ENCODE measurements at places on chromosomes 2 and 18.

DNA sequence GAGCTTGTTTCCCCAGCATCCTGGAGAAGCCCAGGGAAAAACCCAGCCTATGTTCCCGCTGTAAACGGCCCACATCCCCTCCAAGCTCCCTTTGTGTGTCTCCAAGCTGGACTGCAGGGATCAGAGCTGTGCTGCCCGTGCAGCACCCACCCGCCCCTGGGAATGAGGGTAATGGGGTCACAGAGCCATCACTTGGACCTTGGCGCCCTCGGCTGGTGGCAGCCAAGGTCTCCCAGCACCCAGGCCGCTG lies 670 bp upstream of the INPP5D start:
- no peak for DNase-seq

GRCh38 chr18:54327818-54328217 lies 29.8 kb downstream of the STARD6 start:
- no peak for DNase-seq

DNA sequence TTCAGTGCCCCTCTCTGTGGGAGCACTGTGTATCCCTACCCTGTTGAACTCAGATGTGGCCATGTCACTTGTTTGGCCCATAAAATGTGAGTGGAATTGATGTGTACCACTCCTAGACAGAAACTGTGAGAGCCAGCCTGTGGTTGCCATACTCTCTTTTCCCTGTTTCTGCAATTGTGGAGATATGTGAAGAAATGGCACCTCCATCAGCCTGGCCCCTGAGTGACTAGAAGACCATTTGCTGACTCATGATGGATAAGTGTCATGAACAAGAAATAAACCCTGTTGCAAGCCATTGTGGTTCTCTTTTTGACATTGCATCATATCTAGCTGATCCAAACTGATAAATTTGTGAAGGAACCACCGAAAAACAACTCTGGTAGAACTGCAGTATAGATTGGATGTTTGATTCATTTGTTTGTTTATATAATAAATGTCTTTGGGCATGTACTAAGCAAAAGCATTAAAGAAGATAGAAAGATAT lies 214.5 kb upstream of the FBXO11 start:
- no peak for DNase-seq

DNA sequence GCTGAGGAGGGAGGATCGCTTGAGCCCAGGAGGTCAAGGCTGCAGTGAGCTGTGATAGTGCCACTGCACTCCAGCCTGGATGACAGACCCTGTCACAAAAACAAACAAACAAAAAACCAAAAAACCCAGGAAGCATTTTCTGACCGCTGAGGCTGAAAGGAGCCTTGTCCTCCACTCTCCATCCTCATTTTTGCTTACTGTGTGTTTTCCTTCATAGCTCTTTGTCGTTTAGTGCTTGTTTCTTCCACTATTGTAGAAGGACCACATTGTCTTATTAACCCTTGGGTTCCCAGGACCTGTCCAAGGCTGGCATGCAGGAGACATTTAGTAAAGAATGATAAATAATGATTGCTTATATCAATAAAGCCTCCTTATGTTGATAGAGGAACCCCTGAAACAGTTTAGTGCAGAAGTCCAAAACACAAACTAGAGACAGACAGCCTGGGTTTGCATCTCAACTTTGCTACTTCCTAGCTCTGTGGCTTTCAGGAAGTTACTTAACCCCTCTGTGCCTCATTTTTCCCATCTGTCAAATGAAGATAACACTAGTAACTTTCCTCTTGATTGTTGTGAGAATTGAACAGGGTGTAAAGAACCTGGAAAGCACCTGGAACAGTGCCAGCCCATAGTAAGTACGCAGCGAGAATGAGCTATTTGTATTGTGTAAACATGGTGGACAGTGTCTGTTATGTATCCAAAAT lies 126.0 kb downstream of the LPIN1 start:
- no peak for DNase-seq

GRCh38 chr2:48586433-48586832 lies 31.2 kb upstream of the GTF2A1L start:
- DNase-seq: no peak

DNA sequence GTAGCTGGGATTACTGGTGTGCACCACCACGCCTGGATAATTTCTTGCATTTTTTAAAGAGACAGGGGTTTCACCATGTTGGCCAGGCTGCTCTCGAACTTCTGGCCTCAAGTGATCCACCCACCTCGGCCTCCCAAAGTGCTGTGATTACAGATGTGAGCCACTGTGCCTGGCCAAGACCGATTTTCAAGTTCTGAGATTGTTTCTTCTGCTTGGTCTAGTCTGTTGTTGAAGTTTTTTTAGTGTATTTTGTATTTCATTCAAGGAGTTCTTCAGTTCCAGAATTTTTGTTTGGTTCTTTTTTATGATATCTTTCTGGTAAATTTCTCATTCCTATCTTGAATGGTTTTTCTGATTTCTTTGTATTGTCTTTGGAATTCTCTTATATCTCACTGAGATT lies 96.4 kb downstream of the ANKRD12 start:
- no peak for DNase-seq

GRCh38 chr2:145626301-145626700 lies 1106.4 kb upstream of the ZEB2 start:
- no peak for DNase-seq

DNA sequence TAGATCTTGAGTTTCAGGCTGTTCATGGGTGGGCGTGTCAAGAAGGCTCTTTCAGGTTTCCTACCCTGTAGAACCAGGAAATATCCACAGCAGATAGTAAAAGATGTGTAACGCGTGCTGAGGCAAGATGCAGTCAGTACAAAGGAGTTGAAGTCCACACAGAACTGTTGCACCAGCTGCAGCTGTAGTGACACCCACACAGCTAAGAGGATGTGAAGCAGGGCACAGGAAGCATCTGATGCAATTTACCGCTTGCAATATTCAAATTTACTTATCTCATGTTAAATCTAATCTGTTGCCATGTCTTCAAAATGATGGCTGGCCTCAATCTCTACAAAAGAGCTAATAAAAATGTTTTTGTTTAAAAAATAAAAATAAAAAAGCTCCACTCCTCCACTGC lies 132.8 kb downstream of the ARHGAP15 start:
- DNase-seq: no peak

DNA sequence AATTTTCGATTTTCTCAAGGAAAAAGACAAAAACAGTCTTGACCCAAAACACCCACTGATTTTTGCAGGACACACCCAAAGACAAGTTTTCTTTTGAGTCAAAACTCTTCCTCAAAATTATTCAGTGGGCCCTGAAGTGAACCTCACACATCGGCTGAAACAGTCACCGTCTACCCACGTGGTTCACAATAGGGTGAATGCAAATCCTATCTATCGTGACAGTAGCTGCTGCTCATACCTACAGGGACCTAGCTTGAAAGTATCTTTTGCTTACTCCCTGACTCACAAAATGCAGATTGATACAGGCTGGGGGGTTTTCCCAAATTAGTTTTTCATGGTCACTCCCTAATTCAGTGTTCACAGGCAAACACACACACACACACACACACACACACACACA lies 10.7 kb upstream of the CD226 start:
- no peak for DNase-seq

DNA sequence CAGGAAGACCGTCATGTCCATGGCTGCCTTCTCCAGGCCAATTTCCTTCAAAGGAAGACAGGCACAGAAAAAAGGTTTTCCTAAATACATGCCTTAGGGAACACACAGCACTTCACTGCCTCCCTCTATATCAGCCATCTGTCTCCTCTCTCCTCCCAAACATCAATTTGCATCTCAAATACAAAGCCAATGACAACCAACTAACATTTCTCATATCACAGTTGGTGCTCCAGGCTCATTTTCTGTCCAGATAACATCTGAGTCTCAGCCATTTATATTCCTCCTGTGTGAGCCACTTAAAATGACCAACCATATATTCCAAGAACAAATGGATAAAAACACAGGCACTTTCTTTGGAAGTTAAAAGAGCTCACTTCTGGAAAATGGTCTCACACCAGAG lies 62.5 kb upstream of the ACAA2 start:
- no peak for DNase-seq

DNA sequence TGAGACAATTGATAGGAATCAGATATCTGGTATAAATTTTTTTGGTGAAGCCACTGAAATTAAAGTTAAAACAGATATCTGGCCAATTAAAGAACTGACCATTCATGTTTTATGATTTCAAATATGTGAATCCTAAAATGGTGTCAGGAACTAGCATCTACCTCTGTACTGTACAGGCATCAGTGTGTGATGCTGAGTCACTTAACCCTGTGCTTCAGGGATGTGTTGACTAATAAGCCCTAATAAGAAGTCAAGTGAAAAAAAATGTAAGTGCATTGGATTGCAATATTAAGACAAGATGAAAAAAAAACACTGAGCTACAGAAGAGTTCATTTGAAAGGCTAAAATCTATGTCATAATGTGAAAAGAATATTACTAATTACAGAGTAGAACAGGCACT lies 9.1 kb upstream of the UNC80 start:
- DNase-seq: no peak

DNA sequence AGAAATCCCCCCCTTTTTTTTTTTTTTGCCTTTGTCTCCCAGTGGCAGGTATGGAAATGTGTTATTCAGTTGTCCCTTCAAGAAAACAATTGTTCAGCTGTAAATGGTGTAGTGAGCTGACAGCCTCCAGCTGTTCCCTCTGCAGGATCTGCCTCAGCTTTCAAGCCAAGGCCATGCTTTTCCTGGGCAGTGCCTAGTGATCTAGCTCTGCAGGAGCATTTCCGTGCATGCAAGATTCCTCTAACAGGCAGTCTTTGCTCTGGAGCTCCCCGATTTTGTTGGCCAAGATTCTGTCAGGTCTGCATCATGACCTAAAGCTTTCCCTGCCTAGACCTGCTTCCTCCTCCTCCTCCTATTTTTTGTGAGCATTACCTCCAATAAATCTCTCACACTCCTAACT lies 300.7 kb upstream of the UBE2E3 start:
- no peak for DNase-seq
